ENCODE measurements at places on chromosomes 2 and 18.

DNA sequence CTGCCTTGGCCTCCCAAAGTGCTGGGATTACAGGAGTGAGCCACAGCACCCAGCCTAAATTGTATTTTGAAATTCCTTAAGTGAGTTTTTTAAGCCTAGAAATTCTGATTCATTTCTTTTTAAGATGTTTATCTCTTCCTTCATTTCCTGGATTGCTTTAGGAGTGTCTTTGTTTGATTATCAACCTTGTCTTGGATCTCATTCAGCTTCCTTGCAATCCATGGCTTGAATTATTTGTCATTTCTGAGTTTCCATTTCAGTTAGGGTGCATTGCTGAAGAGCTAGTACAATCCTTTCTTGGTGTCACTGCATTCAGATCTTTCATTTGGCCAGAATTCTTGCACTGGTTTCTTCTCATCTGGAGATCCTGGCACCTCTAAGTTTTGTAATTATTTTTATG lies 606.4 kb upstream of the ZNF804A start:
- no peak for DNase-seq

- DNase-seq: no peak
Measured at GRCh38 chr2:95031076-95031725, 5.7 kb downstream of the MAL start.

DNA sequence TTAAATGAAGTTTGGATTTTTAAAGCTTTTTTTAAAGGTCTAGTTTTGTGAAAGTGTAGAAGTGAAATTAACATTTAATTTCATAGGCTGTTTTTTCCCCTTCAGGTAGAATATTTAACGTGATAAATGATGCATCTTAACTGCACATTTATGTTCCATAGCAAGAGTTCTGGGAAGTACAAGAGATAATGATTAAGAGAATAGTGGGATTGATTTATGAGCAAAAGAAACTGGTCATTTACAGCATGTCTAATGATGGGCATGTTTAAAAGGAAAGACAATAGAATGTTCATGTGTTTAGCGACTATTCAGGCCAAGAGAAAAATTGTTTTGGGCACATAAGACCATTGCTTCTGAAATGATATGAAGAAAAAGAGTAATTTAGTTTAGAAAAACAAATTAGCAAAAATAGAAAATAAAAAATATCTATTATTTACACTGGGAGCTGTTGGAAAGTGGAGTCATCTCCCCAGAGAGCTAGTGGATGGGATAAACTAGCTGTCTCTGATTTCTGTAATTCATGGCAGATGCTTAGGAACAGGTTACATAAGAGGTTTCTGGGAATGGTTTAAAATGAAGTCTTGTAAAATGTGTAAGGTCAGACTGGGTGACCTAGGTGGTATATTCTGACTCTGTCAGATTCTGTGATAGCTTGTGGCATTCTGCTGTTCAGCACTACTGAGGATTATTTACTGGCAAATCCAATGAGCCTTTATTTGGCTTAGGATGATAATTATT lies 60.7 kb downstream of the WDR7 start:
- peak; percentile 21 for DNase-seq

GRCh38 chr2:233213011-233213410 lies 38.5 kb upstream of the ATG16L1 start:
- no peak for DNase-seq

- peak; percentile 90 for DNase-seq
Measured at GRCh38 chr18:3453540-3454364, 3.8 kb downstream of the TGIF1 start.

DNA sequence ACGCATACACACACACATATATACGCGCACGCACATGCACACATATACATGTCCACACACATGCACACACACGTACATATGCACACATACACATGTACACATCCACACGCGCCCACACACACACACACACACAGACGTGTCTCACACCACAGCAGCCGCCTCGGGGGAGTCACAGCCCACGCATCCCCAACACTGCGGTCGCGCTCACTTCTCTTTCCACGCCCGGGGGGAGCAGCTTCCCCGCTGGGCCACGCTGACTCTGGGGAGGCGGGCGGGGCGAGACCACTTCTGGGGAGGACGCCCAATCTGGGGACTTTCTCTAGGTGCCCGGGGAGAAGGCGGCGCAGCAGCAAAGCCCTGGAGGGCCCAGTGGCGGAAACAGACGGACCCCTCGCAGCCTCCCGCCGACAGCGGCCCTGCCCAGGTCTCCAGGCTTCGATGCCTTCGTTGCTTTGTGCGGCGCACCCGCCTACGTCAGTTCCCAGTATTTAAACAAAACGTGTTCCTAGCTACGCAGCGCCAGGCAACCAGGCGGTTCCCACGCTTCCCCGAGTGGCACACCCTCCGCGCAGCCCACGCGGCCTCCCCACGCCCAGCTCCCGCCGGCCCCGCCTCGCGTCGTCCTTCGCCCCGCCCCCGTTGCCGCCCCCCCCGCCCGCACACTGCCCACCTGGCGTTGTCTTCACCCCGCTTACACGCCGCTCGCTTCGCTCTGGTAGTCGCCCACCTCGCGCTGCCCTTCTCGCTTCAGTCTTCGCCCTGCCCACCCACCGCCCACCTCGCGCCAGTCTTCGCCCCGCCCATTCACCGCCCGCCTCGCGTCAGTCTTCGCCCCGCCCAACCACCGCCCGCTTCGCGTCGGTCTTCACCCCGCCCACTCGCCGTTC lies 810 bp upstream of the RBFA start:
- peak; percentile 84 for DNase-seq
